Amygdala (tissue), 56 donors: ENCODE measurements at places on chromosomes 11 and 22.

- DNase-seq: no peak
Measured at GRCh38 chr11:82046778-82047177, 686.9 kb downstream of the FAM181B start.

DNA sequence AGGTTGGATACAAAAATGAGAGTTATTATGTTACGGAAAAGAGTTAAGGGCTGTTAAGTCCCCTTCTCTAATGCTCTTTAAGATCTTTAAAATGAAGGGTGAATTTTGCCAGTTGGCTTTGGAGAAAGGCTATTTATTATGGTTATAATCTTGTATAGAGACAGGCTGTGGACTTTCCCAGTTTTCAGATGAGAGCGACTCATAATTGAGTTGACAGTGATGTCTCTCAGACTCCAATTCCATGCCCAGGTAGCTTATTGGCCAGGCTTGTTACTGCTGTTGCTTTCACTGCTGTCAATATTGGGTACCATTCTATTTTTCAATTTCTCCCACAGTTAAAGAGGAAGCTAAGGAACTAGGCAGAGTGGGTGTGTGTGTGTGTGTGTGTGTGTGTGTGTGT is 13.1 kb downstream of the ENDOD1 start:
- no peak for DNase-seq

- DNase-seq: no peak
Measured at GRCh38 chr11:94131047-94131717, 2.5 kb downstream of the PANX1 start.

GRCh38 chr22:32446321-32446720 is 17.9 kb downstream of the BPIFC start:
- no peak for DNase-seq

DNA sequence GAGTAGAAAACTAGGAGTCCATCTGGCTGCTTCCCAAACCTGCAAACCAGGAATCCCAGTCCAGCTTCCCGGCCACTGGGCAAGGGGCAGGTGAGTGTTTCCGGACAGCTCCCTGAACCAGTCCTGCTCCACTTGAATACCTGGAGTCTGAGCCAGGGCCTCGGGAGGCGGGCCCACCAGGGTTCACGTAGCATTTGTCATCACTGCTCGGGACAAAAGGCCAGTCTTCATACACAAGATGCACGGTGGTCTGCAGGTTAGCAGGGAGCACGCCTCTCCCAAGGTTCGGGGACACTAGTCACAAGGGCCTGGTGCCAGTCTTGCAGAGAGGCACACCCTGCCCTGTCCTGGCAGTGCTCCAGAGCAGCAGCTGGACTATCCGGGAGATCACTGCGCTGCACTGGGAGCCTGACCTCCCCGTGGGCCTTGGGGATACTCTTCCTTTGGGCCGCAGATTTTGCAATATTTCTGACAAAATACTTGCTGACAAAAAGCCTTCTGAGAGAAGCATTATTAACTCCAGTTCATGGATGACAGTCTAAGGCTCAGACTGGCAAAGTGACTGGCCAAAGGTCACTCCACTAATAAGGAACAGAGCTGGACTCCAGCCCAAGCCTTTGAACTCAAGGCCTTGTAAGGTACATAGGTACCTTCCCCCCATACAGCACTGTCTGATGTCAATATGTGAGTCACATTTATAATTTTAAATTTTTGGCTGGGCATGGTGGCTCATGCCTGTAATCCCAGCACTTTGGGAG is 25.1 kb downstream of the CD6 start:
- DNase-seq: no peak

GRCh38 chr11:8867931-8868631 is 42.9 kb upstream of the AKIP1 start:
- no peak for DNase-seq

DNA sequence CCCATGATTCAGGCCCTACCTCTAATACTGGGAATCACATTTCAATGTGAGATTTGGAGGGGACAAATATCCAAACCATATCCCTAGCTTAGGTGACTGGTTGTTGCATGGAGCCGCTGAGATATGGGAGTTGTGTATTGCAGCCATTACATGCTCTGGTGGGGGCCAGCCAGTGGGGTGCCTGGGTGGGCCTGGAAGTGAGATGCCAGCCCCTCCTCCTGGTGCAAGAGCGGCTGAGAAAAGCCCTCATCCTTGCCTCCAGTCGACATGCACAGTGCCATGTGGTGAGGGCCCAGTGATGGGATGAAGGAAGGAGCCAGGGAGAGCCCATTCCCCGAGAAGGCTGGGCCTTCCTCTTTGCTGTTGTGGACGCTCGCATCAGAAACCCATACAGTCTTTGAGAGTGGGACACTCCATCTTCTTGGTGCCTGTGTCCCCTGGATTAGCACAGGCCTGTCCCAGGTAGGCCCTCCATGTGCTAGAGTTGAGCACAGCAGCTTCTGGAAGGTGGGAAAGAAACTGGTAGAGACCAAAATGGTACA is 1043.0 kb downstream of the TBC1D22A start:
- DNase-seq: no peak

GRCh38 chr22:29772170-29772641 is 5.0 kb downstream of the UQCR10 start:
- DNase-seq: no peak

DNA sequence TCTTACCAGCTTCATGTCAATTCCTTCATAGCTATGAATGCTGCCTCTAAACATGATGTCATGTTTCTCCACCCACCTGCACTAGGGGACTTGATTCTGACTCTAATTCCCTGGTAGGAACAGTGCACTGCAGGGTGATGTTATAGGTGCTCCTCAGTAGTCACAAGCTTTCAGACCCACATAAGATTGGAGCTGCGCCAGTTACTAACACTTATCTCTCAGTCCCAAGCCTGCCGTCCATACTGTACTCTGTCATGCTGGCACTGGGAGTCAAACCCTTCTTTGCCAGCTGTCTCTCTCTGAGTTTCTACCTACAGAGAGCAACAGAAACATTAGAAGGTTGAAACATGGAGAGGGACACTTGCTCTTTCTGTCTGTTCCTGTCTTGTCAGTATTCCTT is 5.5 kb downstream of the OR56A1 start:
- DNase-seq: no peak

DNA sequence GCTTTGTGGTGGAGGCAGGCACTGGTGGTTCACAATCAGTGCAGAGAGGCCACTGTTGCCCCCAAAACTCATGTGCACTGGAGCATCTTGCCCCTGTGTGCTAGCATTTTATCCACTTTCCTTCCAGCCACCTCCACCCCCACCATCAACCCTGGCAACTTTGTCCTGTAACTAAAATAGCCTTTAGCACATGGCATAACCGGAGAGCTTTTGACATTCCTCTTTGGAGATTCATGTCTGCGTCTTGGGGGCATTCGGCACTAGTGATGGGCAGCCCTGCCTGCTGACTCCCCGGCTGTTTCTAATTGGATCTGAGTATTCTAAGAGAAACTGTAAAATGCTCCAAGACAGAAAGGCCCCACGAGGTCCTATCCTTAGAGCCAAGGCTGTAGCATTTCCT is 15.8 kb downstream of the SHISA8 start:
- no peak for DNase-seq

- DNase-seq: no peak
Measured at GRCh38 chr22:31995046-31995445, 48.0 kb upstream of the SLC5A1 start.

GRCh38 chr22:50461536-50461935 is 13.3 kb downstream of the SBF1 start:
- no peak for DNase-seq

DNA sequence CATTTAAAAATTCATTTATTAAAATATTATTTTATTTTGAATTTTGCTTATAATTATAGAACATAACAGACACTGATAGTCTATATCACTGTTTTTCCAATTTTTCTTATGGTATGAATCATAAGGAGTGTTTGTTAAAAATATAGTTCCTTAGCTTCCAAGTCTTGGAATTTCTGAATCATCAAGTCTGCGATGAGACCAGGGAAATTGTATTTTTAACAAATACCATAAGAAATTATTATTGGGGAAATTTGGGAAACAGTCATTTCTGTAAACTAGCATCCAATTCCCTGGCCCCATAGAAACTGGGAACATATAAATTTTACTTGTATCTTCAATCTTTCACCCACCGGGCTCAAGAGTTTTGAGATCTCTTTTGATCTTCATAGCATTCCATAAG is 38.0 kb upstream of the PICALM start:
- no peak for DNase-seq

- DNase-seq: no peak
Measured at GRCh38 chr11:124900464-124900863, 2.8 kb upstream of the ROBO4 start.

DNA sequence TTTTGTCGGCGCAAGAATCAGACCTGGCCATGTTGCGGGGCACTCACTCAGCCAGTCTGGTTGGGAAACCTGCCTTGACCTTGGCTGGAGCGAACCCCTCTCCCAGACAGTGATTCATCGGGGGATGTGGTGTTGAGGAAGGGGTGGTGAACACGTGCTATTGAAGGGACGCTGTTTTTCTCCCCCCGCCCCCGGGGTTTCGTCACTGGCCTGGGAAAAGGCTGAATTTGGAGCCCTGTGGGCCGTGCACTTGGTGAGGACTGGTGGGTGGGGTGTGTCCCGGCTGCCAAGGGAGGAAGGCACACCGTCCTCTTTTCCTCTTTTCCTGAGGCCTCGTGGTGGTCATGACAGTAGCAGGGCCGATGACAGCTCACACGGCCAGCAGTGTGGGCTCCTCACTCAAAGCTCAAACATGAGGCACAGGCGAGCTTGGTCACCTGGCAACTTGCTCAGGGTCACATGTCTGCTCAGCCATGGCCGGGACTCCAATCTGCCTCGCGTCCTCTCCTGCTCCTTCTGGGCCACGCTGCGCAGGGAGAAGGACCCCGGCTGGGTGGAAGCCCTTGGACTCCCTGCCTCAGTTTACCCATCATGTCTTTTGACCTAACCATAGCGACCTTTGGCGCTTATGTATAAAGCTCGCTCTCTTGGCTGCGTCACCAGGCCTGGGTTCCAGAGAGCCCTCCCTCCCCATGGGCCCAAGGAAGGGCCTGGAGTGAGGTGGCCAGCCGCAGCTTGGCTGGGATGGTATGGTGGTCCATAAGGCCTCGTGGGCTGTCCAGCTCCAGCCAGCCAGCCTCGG is 49.4 kb downstream of the SMIM38 start:
- no peak for DNase-seq

GRCh38 chr11:34206407-34207300 is 101.2 kb downstream of the NAT10 start:
- DNase-seq: no peak

GRCh38 chr22:16827506-16827905 is 2.3 kb upstream of the XKR3 start:
- no peak for DNase-seq

GRCh38 chr22:41184679-41185078 is 20.4 kb upstream of the L3MBTL2 start:
- no peak for DNase-seq

DNA sequence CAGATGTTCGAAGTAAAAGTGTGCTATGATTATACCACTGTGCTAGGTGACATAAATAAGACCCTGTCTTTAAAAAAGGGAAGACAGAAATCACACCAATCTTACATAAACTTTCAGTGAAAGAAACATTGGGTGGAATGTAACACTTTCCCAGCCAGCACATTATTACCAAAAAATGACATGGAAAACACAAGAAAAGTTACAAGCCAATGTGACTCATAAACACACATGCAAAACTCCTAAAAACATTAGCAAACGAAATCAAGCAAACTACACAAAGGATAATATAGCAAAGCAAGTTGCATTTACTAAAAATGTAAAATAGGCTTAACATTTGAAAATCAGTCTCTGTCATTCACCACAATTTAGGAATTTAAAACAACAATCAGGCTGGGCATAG is 47.0 kb downstream of the SBF2 start:
- no peak for DNase-seq

- DNase-seq: no peak
Measured at GRCh38 chr11:66343176-66343575, 1.7 kb downstream of the BRMS1 start.

GRCh38 chr22:41009222-41009948 is 58.2 kb downstream of the RBX1 start:
- no peak for DNase-seq

DNA sequence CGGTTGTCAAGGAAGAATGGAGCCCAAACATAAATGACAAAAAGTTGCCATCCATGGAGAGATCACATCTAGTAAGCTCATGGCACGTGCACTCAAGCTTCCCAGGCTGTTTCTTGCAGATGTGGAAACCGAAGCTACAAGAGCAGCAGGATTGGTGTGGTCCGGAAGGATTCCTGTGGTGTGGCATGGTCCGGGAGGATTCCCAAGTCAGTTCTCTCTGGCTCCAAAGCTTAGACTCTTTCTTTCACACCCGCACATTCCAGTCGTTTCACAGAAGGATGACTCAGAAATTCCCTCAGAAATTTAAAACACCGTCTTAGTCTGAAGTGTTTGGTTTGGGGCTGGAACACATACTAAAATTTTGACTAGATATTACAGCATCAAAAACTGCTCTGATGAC is 78.0 kb upstream of the DRD2 start:
- no peak for DNase-seq
